ENCODE measurements at places on chromosomes 4 and X. TPM values are rescaled to one million over a fixed set of nuclear protein-coding genes. Genes with fewer than 3 reads are reported as not detected.

Gene LDB2
- polyA plus RNA-seq = 51.3 TPM

Gene GAGE12E
- polyA plus RNA-seq = not detected

Gene MRPL1
- 46.5 TPM for polyA plus RNA-seq

Gene NIPAL1
- 5.3 TPM for polyA plus RNA-seq

Gene MAGEA6
- polyA plus RNA-seq = 0.30 TPM

Gene UCP1
- 0.40 TPM for polyA plus RNA-seq

Gene SLIT2
- 4.9 TPM for polyA plus RNA-seq

Gene VSIG1
- polyA plus RNA-seq = 1.0 TPM

Gene DNAAF6
- not detected for polyA plus RNA-seq

Gene TEC
- 1.9 TPM for polyA plus RNA-seq

Gene UGT2B17
- polyA plus RNA-seq = not detected

Gene SHROOM4
- 1.4 TPM for polyA plus RNA-seq

Gene MEPE
- not detected for polyA plus RNA-seq

Gene FGFR3
- polyA plus RNA-seq = 3.6 TPM

Gene LRP2BP
- 1.7 TPM for polyA plus RNA-seq

Gene AMTN
- not detected for polyA plus RNA-seq

Gene UGT2A1
- polyA plus RNA-seq = not detected

Gene NEIL3
- 11.8 TPM for polyA plus RNA-seq

Gene FAM9B
- not detected for polyA plus RNA-seq

Gene ART3
- polyA plus RNA-seq = 1.1 TPM

Gene PDZD4
- 30.5 TPM for polyA plus RNA-seq

Gene USP51
- polyA plus RNA-seq = 2.8 TPM

Gene ADH1A
- not detected for polyA plus RNA-seq
